ENCODE measurements at places on chromosomes 13 and 19.

DNA sequence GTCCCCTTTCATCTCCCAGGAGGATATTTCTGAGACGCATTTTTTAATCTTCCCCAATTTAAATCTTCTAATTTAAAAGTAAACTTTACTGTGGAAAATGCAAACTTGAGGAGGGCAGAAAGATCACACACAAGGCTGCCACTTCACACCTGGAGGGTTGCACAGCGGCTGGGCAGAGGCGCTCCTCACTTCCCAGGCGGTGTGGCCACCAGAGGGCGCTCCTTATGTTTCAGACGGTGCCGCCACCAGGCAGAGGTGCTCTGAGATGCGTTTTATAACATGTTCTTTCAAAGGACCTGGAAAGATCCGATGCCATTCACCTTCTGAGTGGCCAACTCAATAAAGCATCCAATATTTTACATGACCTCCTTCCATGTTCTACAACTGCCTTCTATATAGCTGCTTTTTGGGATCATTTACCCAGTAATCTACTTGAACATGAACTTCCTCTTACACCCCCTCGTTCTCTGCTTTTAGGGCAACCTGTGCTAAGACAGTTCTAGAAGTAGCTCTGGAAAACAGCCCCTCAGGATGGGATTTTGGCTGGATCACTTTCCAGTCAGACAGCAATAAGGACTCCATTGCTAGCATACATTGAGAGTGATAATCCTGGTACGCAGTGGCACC, 14.8 kb upstream of the MTUS2 start:
- peak; percentile 34 for DNase-seq

GRCh38 chr19:30450100-30450499, 77.9 kb downstream of the ZNF536 start:
- DNase-seq: peak; percentile 19

GRCh38 chr13:46165485-46166223, 16.3 kb downstream of the LCP1 start:
- no peak for DNase-seq

DNA sequence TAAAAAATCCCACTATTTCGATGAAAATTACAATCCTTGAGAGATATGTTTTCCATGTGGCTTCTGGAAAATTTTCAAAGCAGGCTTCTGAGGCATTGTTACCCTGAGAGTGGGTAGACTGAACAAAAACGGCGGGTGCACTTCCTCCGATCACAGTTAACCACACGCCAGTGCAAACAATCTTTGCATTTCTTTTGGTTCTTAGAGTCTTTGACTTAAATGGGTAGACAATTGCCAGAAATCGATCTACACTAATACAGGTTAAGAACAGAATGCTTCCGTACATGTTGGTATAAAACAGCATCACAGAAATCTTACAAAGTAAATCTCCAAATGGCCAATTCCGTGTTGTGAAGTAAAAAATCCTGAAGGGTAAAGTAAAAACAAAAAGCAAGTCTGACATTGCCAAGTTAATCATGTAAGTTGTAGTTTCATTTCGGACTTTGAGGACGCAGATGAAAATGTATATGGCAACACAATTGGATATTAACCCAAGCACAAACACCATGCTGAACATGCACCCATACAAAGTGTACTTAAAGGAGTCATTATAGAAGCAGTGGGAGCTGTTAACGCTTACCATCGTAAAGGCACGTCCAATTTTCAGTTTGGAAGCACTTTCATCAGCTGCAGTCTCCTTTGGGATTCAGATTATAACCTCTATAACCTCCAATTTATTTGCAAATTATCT, 927 bp downstream of the LPAR6 start:
- DNase-seq: no peak

GRCh38 chr19:51256155-51256625, 5.3 kb downstream of the SIGLECL1 start:
- no peak for DNase-seq

DNA sequence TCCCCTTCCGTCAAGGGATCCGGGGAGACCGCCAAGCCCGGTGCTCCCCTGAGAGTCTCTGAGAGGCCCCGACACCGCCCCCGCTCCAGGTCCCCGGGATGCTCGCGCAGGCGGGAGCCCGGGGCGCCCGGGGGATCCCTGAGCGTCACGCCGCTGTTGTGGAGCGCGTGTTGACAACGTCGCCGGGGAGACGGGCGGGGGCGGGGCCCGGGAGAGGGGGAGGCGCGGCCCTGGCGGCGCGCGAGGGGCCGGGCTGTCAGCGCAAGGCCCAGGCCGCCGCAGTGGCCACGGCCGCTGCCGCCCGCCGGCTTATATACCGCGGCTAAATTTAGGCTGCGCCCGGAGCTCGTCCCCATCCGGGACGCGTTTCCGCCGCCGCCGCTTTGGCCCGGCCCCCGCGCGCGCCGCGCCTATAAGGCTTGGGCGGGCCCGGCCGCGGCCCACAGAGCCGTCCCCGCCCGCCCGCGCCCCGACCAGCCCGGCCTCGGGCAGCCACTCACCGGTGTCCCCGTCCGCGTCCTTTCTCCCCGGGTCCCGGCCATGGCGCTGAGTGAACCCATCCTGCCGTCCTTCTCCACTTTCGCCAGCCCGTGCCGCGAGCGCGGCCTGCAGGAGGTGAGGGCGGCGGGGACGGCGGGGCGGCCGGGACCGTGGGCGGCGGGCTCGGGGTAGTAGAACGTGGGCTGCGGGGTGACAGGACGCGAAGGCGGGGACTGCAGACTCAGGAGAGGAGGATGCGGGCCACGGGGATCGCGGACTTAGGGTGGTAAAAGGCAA, at the start of gene KLF2:
Gene KLF2, plus strand, starts transcription at position 443 of the 777 bp plus-strand sequence. Its CDS starts 98 bp downstream, at position 541.
- no peak for DNase-seq

DNA sequence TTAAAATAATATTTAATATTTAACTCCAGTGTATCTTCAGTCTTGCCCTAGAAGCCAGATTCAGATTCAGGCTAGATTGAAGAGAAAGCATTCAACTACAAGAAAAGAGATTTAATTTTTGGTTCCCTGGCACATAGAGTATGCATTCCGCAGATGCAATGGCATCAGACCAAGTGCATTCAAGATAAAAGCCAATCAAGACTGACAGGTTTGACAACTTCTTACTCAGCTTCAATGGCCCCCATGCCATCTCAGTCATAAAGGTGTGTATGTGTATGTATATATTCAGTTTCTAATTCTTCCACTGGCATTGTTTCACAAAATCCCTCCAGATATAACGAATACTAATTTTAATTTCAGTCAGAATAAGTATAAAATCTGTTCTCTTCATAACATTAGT, 650.8 kb upstream of the GPC6 start:
- no peak for DNase-seq

- DNase-seq: no peak
Measured at GRCh38 chr13:52896827-52897659, 48.6 kb upstream of the PCDH8 start.

Data from NCI-H526 treated with DMSO at 0.1 percent for 48 hours (cell line).